ENCODE measurements at places on chromosomes 5 and 9. TPM values are rescaled to one million over a fixed set of nuclear protein-coding genes. Genes with fewer than 3 reads are reported as not detected.
A peak's percentile ranks its signal among the peaks of the same experiment; 100 is the strongest.

GRCh38 chr9:5714501-5715401 lies 85.8 kb downstream of the RIC1 start:
- H3K27me3 ChIP-seq = no peaks in the 10 kb centered on the region
- H3K4me1 ChIP-seq = no peaks in the 10 kb centered on the region
- DNase-seq = no peak
- H3K36me3 ChIP-seq = no peaks in the 10 kb centered on the region
- no peak overlapping the region for H3K4me3 ChIP-seq

- H3K27me3 ChIP-seq = no peaks in the 10 kb centered on the region
- H3K4me1 ChIP-seq = no peaks in the 10 kb centered on the region
- no peak for DNase-seq
- no peaks in the 10 kb centered on the region for H3K36me3 ChIP-seq
- no peak overlapping the region for H3K27ac ChIP-seq
Observed at GRCh38 chr9:73265876-73266275, 114.2 kb downstream of the ANXA1 start.

TCF7 gene
- total RNA-seq = 8.5 TPM

GRCh38 chr5:40502736-40503135 lies 177.0 kb upstream of the PTGER4 start:
- no peaks in the 10 kb centered on the region for H3K4me1 ChIP-seq
- no peaks in the 10 kb centered on the region for H3K27me3 ChIP-seq
- no peak overlapping the region for H3K27ac ChIP-seq
- H3K4me3 ChIP-seq = no peak overlapping the region
- no peak for DNase-seq
- H3K36me3 ChIP-seq = no peaks in the 10 kb centered on the region

FBXL7 gene
- total RNA-seq = 2.4 TPM

PCDHGA4 gene
- 2.0 TPM for total RNA-seq

PCDHGA8 gene
- 0.72 TPM for total RNA-seq

GRCh38 chr9:114049441-114050225 lies 28.5 kb downstream of the AMBP start:
- H3K36me3 ChIP-seq = peaks cover 12% of the 10 kb centered on the region
- no peak overlapping the region for H3K27ac ChIP-seq
- H3K4me1 ChIP-seq = no peaks in the 10 kb centered on the region
- no peaks in the 10 kb centered on the region for H3K27me3 ChIP-seq
- DNase-seq = no peak

TMEM8B gene
- total RNA-seq = 10.3 TPM

DNA sequence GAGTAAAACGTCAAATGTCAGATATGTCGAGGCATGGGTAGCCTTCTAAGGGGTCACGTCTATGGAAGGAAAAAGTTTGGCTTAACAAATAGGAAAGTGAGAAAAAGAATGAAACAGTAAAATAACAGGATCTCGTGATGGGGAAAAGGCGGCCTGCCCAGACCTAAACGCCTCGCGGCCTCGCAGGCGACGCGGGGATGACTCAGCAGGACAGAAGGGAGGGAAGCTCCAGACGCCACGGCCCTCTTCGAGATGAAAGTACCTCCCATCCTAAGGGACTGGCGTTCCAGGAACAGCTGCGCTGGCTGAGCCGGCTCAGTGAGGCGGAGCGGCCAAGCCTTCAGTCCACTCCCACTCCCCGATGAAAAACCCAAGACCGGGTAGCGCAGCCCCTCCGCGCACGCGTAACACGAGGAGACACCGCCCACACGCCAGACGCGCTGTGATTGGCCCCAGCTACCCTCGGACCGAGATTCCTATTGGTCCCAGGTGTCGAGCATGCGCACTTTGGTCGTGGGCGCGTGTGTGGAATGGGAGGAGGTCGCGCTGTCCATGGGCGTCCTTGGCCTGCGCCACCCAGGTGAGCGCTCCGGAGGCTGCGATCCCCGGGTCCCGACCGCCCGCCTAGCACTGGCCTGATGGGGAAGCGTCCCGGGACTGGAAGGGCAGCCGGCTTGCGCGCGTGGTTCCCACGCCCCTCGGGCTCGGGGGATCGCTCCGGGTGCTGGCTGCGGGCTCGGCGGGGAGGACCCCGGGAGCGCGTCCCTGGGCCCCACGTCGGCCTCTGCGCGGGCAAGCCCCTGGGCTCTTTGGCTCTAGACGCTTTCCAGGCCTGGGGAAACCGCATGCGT lies 588.5 kb downstream of the MTRR start:
- H3K27me3 ChIP-seq = no peaks in the 10 kb centered on the region
- H3K36me3 ChIP-seq = no peaks in the 10 kb centered on the region
- H3K4me1 ChIP-seq = peaks cover 7% of the 10 kb centered on the region
- DNase-seq = peak; percentile 92
- H3K4me3 ChIP-seq = peak overlapping the region; percentile 68
- H3K27ac ChIP-seq = peak overlapping the region; percentile 80

- no peaks in the 10 kb centered on the region for H3K4me1 ChIP-seq
- no peaks in the 10 kb centered on the region for H3K36me3 ChIP-seq
- no peak overlapping the region for H3K27ac ChIP-seq
- H3K4me3 ChIP-seq = no peak overlapping the region
Observed at GRCh38 chr5:149195962-149196361, 54.7 kb downstream of the ABLIM3 start.

CA9 gene
- total RNA-seq = 2.7 TPM

SLC25A2 gene
- total RNA-seq = 0.14 TPM

PFN3 gene
- total RNA-seq = not detected

TNFSF8 gene
- 1.0 TPM for total RNA-seq

DNA sequence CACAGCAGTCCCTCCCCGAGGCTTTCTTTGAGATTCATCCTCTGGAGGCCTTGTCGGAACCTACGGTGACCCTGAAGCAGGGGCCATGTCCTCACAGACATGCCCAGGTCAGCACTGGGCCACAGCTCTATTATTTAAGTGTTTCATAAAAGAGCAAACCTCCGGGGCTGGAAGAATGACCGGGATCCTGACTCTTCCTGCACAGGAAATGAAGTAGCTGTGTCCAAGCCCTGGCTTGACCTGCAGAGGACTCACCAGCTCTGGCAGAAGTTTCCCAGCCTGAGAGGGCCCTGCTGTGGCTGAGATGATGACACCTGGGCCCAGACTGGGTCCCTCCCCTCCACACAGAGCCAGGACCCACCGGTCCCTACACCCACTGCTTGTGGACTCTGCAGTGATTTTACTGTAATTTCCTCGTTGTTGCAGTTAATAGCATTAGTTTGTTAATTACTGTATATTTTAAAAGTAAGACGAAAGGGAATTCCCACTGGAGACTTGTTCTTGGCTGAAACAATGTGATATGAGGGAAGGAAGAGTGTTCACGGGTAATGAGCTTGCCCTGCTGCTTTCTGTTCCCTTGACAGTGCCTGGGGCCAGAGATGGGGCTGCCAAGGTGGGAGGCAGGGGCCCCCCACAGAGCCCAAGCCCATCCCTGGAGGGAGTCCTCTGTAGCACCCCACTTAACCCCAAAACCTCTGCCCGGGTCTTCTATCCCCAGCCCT lies 72.2 kb downstream of the PCDH1 start:
- H3K4me1 ChIP-seq = no peaks in the 10 kb centered on the region
- H3K36me3 ChIP-seq = no peaks in the 10 kb centered on the region
- peak overlapping the region; percentile 0 for H3K27ac ChIP-seq
- H3K27me3 ChIP-seq = no peaks in the 10 kb centered on the region
- DNase-seq = no peak
- no peak overlapping the region for H3K4me3 ChIP-seq

GCNT1 gene
- total RNA-seq = 5.4 TPM

ANKRD20A1 gene
- total RNA-seq = 2.9 TPM

DNA sequence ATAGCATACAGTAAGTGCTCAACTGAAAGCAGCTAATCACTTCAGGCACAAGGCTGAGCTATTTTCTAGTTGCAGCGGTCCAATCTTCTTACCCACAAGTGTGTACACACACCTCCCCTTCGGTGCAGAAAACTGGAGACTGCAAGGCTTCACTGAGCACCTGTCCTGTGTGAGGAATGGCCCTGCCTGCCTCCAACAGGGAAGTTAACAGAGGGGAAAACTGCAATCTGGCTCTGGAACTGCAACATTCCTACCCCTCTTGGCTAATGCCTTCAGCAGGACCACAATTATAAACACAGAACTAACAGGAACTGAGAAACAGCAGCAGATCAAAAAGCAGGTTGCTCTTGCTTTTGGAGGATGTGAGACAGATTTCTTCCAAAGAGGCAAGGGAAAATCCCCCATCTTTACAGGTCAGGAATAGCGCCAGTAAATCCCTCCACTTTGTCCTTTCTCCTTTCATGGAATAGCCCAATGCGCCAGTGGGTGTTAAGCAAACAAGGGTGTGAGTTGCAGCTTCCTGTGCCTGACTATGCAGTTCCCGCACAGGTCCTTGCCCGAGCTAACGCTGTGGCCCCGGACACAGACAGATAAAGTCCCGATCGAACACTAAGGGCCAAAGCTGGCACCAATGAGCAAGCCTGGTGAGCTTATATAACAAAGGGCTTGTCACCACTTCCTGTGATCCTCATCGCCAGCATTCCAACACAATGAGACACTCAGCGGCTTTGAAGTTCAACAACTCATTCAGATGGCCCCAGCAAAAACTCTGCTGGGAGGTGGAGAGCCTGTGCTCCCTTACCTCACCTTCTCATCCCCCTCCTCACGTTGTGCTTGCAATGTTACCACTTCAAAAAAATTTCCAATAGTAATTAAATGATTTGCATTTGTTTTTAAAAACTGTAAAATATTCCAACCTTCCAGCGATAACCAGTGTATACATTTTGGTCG lies 21.5 kb downstream of the SHB start:
- H3K27ac ChIP-seq = peak overlapping the region; percentile 83
- peaks cover 37% of the 10 kb centered on the region for H3K4me1 ChIP-seq
- peak overlapping the region; percentile 0 for H3K4me3 ChIP-seq
- no peaks in the 10 kb centered on the region for H3K36me3 ChIP-seq
- DNase-seq = peak; percentile 82

CTNND2 gene
- 53.3 TPM for total RNA-seq

GRCh38 chr5:143521846-143522400 lies 118.4 kb upstream of the NR3C1 start:
- no peaks in the 10 kb centered on the region for H3K27me3 ChIP-seq
- no peak for DNase-seq
- H3K36me3 ChIP-seq = no peaks in the 10 kb centered on the region
- H3K27ac ChIP-seq = no peak overlapping the region
- H3K4me1 ChIP-seq = no peaks in the 10 kb centered on the region

GPR151 gene
- total RNA-seq = not detected

- no peak for DNase-seq
- peak overlapping the region; percentile 18 for H3K27ac ChIP-seq
- no peaks in the 10 kb centered on the region for H3K36me3 ChIP-seq
- H3K4me1 ChIP-seq = peaks cover 9% of the 10 kb centered on the region
- no peaks in the 10 kb centered on the region for H3K27me3 ChIP-seq
Observed at GRCh38 chr5:52710310-52710971, 77.3 kb upstream of the ITGA1 start.

- no peak for DNase-seq
- no peaks in the 10 kb centered on the region for H3K36me3 ChIP-seq
- H3K4me3 ChIP-seq = no peak overlapping the region
- no peaks in the 10 kb centered on the region for H3K27me3 ChIP-seq
Observed at GRCh38 chr5:9977070-9977469, 272.6 kb downstream of the ATPSCKMT start.

GRCh38 chr9:91122755-91123154 lies 239.0 kb downstream of the AUH start:
- no peak for DNase-seq
- no peaks in the 10 kb centered on the region for H3K36me3 ChIP-seq
- peaks cover 8% of the 10 kb centered on the region for H3K4me1 ChIP-seq

- no peaks in the 10 kb centered on the region for H3K27me3 ChIP-seq
- H3K4me1 ChIP-seq = no peaks in the 10 kb centered on the region
- no peak for DNase-seq
- no peak overlapping the region for H3K4me3 ChIP-seq
Observed at GRCh38 chr5:132435886-132436285, 54.7 kb downstream of the IRF1 start.

EGFL7 gene
- 10.6 TPM for total RNA-seq

ASTN2 gene
- 6.9 TPM for total RNA-seq

DNA sequence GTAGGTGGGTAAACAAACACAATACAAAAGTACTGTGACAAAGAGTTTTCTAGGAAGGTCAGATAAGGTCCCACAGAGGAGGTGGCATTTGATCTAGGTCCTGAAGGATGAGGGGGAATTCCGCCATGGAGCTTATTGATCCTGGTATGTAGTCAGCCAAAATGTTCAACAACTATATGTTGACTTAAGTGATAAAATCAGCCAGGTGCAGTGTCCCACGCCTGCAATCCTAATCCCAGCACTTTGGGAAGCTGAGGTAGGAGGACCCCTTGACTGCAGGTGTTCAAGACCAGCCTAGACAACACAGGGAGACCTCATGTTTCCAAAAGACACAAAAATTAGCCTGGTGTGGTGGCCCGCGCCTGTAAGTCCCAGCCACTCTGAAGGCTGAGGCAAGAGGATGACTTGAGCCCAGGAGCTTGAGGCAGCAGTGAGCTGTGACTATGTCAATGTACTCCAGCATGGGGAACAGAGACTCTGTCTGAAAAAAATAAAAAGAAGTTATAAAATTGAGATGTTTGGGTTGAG lies 46.4 kb upstream of the PLIN2 start:
- no peak overlapping the region for H3K27ac ChIP-seq
- no peak for DNase-seq
- peaks cover 8% of the 10 kb centered on the region for H3K4me1 ChIP-seq
- H3K27me3 ChIP-seq = no peaks in the 10 kb centered on the region
- no peak overlapping the region for H3K4me3 ChIP-seq

- H3K36me3 ChIP-seq = no peaks in the 10 kb centered on the region
- peak overlapping the region; percentile 92 for H3K27ac ChIP-seq
- peak overlapping the region; percentile 61 for H3K4me3 ChIP-seq
- H3K27me3 ChIP-seq = no peaks in the 10 kb centered on the region
- no peak for DNase-seq
Observed at GRCh38 chr5:96703995-96704394, 41.8 kb downstream of the CAST start.

DNA sequence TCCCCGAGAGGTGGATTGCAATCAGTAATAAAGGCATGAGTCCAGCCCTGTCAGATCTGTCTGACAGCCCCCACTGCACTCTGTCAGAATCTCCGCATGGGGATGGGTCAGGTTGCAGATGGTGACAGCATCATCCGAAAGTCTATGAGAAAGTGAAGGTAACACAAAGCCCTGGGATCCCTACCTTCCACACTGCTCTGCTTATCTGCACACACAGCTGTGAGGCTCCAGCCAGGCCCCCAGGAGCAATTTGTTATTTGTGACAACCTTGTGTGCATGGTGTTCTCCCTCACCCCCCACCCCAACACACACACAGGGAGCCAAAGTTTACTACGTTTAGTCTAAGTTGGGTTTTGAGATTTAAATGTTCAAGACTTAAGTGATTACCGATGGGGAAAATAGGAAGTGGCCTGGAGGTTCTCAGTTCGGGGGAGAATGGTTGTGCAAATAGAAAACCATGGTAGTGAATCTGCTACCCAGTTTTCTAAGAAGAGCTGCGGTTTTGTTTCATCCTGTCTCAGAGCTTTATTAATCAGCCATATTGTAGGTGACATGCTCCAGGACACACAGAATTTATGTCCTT lies 92.7 kb downstream of the SV2C start:
- no peak overlapping the region for H3K4me3 ChIP-seq
- no peak overlapping the region for H3K27ac ChIP-seq
- DNase-seq = no peak
- H3K4me1 ChIP-seq = no peaks in the 10 kb centered on the region
- no peaks in the 10 kb centered on the region for H3K27me3 ChIP-seq
- H3K36me3 ChIP-seq = no peaks in the 10 kb centered on the region
